Stimulated activated CD8-positive, alpha-beta memory T cell treated with anti-CD3 and anti-CD28 coated beads, Interleukin-4, amount 100 ng/mL, for 4 hours (primary cell): ENCODE measurements at places on chromosomes 2 and 18.
A peak's percentile ranks its signal among the peaks of the same experiment; 100 is the strongest.

GRCh38 chr2:101064125-101064502, 62.0 kb downstream of the RPL31 start:
- DNase-seq = no peak

DNA sequence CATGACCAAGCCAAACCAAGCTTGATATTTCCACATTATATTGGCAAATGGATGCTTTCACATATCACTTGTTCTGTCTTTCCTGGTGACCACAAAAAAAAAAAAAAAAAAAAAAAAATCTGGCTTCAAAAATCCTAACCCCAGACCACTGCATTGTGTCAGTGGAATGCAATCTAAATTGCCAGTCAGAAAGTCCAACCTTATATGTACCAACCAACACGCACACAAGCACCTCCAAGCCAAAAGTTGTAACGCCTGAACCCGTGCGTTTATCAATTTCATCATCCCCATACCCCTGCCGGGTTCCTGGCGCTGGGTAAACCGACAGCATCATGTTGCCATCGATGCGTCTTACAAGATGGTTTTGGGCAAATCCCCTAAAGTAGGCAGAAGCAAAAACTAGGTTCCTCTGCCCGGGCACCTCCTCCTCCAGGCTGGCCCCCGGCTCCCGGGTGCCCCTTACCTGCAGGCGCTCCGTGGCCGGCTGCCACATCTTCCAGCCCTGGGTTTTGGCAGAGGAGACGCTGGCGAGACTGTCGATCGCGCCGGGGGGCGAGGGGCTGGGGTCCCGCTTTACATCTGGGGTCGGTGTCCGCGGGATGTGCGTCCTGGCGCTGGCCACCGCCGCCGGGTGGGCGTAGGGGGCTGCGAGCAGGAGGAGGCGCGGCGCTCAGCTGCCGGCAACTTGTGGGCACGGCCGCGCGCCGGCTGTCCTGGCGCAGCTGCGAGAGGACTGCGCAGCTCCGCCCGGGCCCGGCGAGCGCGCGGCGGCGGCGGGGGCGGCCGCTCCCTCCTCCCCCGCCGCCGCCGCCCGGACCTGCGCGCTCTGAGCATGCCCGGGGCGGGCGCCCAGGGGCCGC, at the start of gene PID1:
Gene PID1, minus strand, starts transcription at position 737 of the 860 bp plus-strand sequence. Its CDS starts 244 bp downstream, at position 493.
- DNase-seq = no peak

- DNase-seq = no peak
These were observed 512.9 kb upstream of the ACVR2A start for GRCh38 chr2:147331790-147332419.

GRCh38 chr2:159829376-159829775, 31.4 kb upstream of the CD302 start:
- DNase-seq = no peak

GRCh38 chr18:50849419-50849821, 29.5 kb upstream of the ME2 start:
- no peak for DNase-seq

DNA sequence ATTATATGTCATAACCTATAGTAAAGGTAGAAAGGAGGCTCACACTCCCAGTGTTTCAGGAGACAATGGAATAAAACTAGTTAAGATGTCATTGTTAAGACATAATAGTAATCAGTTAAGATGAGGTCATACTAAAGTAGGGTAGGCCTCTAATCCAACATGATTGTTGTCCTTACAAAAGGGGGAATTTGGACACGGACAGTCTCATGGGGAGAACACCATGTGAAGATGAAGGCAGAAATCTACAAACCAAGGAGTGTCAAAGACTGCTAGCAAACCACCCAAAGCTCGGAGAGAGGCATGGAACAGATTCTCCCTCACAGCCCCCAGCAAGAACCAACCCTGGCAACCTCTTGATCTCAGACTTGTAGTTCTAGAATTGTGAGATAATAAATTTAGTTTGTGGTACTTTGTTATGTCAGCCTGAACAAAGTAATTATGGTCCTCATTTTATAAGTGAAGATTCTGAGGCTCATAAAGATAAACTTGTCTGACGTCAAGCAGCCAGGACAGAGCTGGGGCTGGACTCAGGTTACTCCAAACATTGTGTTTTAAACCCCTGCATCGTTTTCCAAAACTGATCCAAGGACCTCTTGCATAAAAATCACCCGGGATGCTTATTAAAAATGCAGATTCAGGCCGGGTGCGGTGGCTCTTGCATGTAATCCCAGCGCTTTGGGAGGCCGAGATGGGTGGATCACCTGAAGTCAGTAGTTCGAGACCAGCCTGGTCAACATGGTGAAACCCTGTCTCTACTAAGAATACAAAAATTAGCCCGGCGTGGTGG, 47.8 kb downstream of the CCDC195 start:
- DNase-seq = no peak

GRCh38 chr2:30366199-30366691, 80.8 kb upstream of the LCLAT1 start:
- peak; percentile 3 for DNase-seq

GRCh38 chr2:223142118-223142517, 90.1 kb downstream of the KCNE4 start:
- DNase-seq = no peak

- no peak for DNase-seq
These were observed 487.6 kb downstream of the PIK3C3 start for GRCh38 chr18:42442656-42443055.

- DNase-seq = no peak
These were observed 29.8 kb downstream of the PIEZO2 start for GRCh38 chr18:11119550-11119949.

DNA sequence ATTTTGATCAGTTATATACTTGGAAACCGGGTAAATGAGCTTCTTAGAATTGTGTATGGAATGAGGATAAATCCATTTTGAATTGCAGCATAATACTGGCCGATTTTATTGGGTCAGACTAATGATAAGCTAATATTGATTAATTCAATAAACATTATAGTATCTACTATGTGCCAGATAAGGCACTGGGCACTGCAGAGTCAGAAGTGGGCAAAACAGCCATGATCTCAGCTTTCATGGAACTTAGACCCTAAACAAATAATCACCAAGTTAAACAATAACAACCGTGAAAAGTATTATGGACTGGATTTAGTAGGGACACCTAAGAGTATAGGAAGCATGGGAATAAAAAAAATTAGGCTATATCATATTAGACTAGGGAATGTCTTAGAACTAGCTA, 297.0 kb upstream of the PKDCC start:
- no peak for DNase-seq

GRCh38 chr2:69646714-69647113, 3.2 kb upstream of the AAK1 start:
- DNase-seq = no peak

DNA sequence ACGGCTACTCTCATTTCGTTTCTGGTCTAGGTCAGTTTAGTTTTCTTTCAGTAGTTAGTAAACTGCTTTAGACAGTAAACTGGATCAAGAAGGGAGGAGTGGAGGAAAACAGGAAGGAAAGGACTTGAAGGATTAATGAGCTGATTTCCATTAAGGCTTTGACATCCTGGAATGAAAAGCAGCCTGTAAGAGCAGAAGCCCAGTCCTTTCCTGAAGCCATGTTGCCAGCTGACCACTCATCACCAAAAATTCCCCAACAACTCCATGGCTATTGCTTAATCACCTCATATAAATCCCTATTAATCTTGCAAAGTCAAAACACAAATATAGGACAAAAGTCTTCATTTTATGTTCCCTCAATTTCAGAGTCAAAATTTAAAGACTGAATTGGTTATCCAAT, 113.7 kb upstream of the ZFP36L2 start:
- DNase-seq = no peak

GRCh38 chr18:28947900-28948299, 771.0 kb upstream of the CDH2 start:
- no peak for DNase-seq

DNA sequence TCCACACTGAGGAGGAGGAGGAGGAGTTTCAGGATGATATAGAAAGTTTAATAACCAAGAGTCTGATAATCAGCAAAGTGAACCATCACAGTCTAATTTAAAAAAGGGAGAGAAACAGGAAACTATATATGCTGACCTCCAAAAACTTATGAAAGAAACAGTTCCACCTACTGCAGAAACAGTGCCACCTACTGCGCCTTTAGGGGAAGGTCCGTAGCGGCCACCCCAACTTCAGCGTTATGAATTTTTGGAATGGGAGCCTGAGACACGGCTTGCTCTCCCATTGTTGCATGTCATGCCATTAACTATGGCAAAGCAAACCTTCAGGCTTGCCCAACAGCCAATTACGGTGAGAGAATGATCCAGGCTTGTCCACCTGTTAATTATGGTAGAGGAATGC, 1719.2 kb upstream of the LRRTM1 start:
- no peak for DNase-seq

DNA sequence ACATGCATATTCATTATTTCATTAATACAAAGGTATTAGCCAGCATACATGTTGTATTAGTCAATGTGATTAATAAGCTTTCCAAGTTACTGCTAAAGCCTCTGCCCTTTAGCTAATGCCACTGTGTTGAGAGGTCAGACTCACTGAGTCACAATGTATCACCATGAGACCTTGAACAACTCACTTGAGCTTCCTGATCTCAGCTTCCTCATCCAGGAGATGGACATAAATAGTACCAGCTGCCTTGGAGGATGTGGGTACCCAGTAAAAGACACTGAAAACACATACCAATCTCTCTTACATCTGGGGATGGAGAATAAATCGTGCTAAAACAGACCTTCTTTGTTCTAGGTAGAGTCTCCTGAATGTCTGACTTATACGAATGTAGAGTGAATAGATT, 224.6 kb downstream of the EPHA4 start:
- DNase-seq = no peak

DNA sequence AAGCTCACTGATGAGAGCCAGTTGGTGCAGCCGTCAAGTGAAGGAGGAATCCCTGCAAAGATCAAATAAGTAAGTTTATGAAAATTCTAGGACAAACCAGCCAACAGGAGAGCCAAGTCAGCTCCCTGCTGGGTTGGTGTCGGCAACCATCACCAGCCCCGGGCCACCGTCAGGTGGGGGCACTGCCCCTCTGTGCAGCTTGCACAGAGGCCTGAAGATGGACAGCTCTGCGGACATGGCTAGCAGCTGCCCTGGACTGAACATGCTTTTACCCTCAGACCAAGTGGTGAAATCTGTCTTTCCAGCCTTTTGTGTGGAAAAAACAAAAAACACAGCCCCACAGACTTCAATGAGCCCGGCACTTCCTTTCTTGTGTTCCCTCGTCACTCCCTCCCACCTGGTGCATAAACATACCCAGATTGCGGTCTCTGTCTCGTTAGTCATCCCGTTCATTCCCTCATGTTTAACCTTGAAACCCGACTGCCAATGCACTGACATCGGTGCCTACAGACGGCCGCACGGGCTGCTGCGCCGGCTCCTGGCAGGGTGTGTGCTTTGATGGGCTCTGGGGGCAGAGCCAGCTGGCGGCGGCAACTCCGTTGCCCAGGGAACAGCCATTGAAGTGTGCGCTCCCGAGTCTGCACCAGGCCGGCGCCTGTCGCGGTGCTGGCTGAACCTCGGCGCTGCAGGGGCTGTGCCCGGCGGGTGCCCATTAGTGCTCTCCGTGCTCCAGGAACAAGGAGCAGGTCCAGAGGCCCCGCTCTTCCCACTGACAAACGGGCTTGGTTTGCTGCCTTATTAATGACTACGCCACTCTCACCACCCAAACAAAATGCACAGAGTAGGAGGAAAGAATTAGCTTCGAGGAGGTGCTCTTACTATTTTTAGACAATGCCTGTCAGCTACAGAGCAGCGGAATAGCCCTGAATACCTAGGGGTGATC, 95.3 kb downstream of the EIPR1 start:
- DNase-seq = no peak

- no peak for DNase-seq
These were observed 112.4 kb downstream of the SPP2 start for GRCh38 chr2:234162861-234163260.

DNA sequence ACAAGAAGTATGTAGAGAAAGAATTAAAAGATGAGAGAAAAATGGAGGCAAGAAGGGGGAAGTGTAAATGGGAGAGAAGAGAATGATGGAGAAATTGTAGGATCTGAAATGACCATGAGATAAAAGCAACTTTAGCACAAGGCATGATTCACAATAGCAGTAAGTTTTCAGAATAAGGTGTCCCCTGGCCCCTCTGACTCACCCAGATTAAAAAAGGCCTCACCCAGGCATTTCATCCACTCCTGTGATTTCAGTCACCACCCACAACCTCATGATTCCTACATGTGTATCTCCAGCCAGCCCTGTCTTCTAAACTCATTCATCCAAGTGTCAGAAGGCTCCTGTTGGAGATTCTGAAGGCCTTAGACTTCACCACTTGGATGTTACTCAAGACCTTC, 56.6 kb downstream of the SP100 start:
- no peak for DNase-seq

DNA sequence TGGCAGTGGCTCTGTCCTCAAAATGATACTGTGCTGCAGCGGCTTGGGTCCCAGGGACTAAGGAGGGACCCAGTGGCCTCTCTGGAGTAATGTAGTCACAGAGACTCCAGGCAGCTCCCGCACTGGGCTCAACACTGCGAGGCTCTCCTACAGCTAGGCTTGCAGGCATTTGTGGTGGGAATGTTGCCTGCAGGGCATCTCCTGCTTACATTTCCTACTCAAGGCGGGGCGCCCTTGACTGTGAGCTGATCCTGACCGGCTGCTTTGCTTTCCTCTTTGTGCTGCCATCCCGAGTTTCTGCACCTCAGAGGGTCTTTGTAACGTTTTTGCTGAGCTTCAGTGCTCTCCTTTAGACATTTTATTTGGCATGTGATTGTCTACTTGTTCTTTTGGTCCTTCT, 177.4 kb upstream of the FN1 start:
- DNase-seq = no peak

DNA sequence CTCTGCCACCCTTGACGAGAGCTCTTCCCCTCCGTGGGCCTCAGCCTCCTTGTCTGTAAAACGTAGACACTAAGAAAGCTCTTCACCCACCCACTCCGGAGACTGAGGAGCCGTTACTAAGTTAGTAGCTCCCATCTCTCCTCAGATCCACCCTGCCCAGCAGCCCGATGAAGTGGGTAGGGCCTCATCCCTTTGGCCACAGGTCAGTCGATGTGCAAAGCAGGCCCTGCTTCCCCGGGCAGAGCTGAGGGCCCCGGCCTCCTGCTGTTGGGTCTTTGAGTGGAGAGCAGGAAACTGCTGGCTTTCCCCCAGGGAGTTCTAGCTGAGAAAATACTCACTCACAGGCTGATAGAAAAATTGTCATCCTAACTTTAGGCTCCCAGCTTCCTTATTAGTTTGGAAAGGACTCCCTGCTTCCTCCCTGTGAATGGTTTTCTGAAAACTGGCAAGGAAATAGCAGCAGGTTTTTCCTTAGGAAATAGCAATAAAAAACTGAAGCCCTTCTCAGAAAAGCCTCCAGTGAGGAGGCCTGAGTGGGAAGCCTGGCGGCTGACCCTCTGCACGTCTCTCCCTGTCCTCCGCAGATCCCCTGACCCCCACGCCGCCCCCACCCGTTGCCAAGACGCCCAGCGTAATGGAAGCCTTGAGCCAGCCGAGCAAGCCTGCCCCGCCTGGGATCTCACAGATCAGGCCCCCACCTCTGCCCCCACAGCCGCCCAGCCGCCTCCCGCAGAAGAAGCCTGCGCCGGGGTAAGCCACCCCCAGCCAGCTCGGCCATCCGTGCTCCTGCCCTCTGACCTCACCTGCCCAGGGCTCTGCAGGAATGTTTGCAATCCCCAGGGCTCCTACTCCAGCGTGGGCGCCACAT, 30.2 kb downstream of the ITGB1BP1 start:
- no peak for DNase-seq
